Fibroblast of skin of scalp (primary cell): ENCODE measurements at places on chromosomes 7 and 10.

DNA sequence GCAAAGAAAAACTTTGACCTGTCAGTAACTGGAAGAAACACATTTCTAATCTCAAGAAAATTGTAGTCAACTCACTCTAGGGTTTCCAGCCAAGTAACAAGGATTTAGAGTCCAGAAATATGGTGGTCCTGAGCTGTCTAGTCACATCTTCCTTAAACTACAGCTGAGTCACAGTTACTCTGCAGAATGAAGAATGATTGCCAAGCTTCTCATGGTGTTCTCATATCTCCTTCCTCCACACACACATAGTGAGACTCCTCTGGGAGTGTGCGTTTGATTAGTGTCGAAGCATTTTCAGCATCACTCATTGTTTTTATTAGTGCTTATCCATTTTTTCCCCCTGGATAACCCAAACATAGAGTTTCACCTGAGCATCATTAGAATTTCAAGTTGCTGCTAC, 93.1 kb upstream of the CXCL12 start:
- DNase-seq: peak; percentile 62

DNA sequence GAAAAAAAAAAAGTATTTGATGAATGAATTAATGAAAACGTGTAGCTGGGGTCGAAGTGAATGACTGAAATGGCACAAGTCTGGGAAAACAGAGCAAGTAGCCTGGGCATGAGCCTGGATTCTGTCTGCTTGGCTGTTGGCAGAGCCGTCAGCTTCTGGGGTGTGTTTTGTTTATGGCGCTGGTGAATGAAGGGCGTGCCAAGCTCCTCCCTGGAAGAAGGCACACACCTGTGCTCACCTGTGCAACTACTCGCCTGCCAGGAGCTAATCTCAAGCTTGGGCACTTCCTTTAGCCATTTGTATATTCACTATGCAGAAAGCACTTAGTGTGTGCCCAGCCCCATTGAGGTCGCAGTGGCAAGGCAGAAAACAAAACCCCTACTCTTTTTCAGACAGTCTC, 74.1 kb downstream of the GTF2IRD1 start:
- DNase-seq: no peak

DNA sequence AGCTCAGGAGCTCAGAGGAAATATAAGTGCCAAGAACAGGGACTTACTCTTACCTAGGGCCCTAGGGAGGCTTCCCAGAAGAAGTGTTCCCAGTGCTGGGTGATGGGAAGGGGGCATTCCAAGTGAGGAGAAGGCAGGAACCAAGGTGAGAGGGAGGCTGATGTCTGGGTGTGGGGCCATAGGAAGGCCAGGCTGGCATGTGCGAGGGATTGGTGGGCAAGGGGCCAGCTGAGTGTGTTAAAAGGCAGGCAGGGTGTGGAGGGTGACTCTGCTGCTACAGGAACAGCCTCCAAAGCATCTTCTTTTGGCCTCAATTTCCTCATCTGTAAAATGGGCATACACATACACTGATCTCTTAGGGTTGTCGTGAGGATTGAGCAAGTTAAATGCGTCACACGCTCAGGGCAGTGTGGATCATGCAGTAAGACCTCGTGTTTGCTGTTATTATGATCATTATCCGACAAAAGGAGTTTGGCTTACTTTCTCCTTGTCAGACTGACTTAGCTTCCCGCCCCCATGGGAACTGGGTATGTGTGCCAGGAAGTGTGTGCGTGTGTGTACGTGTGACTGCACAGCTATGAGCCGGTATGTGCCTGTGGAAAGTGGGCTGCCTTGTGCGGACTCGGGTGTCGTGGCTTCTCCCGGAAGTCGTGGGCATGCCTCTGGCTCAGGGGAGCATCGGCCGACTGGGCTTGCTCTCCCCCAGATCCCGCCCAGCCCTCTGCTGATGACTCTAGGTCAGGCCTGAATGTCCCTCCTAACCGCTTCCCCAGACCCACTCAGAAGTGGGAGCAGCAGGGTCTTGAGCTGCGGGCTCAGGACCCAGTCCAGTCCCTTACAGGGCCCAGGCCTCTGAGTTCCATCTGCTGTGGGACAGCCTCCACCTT, 59.6 kb downstream of the NEURL1 start:
- DNase-seq: no peak

- DNase-seq: peak; percentile 43
Measured at GRCh38 chr10:50554995-50555568, 68.7 kb downstream of the SGMS1 start.

- peak; percentile 26 for DNase-seq
Measured at GRCh38 chr7:74452748-74453321, 871 bp upstream of the GTF2IRD1 start.

DNA sequence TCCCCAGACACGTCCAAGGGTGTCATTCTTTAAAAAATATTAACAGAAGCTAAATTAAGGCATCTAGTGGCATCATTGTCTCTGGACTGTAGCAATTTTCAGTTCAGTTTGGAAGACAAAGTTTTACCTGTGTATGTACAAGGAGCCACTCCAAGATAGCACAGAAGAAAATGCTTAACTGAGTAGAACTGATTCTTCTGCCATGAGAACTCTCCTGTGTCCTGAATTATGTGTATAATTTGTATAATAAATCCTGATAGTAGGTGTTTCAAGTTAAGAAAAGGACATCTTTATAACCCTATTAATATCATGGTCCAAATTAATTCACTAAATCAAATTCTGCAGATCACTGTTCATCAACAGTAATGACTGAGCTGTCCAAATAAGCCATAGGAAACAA, 1104.0 kb downstream of the XPNPEP1 start:
- DNase-seq: no peak

- DNase-seq: peak; percentile 26
Measured at GRCh38 chr10:88080213-88080612, 216.8 kb downstream of the PTEN start.

DNA sequence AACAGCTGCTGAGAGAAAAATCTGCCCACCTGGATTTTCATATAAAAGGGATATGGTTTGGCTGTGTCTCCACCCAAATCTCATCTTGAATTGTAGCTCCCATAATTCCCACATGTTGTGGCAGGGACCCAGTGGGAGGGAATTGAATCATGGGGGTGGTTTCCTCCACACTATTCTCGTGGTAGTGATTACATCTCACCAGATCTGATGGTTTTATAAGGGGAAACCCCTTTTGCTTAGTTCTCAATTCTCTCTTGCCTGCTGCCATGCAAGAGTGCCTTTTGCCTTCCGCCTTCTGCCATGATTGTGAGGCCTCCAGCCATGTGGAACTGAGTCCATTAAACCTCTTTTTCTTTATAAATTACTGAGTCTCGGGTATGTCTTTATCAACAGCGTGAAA, 20.8 kb upstream of the MKI67 start:
- DNase-seq: no peak

DNA sequence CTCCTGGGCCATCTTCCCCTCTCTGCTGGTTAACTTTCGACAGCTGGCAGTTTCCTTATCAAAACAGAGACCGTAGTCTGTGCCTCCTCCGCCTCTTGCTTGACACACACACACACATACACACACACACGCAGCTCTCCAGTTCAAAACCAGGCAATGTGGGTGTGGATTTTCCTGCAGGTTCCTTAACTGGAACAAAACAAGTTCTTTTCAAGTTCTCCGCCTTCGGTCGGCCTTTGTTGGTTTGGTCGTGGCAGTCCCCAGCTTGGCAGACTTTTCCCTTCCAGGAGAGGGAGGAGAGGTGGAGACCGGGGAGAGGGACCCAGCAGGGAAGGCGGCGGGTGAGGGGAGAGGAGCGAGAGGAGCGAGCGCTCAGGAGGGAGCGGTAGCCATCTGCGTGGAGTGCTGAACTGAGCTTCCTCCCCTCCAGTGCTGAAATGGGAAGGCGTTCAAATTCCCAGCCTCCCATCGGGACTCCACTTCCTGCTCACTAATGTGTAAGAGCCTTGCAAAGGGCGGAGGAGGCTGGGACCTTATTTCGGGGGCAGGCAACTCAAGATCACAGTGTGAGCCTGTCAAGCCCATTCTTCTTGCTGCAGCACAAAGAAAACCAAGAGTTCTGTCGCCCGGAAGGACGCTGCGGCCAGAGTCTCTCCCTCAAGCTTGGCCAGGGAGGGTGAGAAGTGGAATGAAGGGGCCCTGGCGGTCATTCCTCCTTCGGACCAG, 120.6 kb downstream of the PRPF18 start:
- DNase-seq: peak; percentile 93

- peak; percentile 70 for DNase-seq
Measured at GRCh38 chr10:31754803-31755624, 173.6 kb downstream of the ARHGAP12 start.

DNA sequence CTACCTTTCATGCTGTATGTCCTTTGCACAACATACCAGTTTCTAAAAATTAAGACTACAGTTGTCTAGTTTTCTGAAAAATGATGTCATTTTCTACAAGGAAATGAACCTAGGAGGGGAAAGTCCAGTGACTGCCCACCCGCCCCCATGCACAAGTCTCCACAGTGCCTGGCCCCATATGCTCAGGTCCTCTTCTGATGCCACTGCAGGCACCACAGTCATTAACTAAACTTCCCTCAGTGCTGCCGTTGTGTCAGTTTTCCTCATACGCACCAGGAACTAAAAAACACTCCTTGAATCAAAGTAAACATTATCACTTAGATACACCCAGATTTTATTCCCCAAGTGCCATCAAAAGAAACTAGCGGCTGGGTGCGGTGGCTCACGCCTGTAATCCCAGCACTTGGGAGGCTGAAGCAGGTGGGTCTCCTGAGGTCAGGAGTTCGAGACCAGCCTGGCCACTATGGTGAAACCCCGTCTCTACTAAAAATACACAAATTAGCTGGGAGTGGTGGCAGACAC, 6.9 kb upstream of the TNS3 start:
- no peak for DNase-seq

DNA sequence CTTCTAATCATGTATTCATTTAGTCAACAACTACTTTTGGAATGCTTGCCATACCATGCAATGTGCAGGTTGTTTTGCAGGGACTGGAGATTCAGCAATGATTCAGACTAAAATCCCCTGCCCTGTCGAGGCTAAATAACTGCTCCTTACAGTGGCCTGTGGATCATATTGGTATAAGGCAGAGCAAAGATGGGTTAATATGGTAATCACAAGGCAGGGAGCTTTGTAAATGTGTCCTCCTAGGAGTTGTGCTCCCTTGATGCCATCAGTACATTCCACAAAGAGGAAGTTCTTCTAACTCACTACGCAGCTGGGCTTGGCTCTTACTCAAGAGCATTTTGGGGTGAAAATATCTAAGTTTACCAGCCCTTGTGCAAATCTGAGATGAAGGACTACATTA, 614 bp upstream of the IFIT2 start:
- peak; percentile 20 for DNase-seq

GRCh38 chr7:149027611-149028345, 527 bp downstream of the PDIA4 start:
- DNase-seq: peak; percentile 14

DNA sequence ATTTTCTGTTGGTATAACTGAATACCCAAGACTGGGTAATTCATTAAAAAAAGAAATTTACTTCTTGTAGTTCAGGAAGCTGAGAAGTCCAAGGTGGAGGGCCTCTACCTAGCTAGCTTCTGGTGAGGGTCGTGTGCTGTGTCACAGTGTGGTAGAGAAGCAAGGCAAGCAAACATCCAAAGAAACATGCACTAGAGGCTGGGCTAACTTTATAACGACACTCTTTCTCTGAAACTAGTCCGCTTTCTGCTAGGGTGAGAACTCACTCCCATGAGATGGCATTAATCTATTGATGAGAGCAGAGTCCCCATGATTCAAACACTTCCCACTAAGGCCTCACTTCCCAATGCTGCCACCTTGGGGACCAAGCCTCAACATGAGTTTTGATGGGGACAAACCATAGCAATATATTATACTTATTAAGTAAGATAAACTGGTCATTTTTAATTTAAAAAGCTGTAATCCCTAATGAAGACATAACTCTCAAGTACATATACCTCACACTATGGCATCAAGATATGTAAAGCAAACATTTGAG, 50.8 kb downstream of the PHYHIPL start:
- DNase-seq: no peak

- DNase-seq: no peak
Measured at GRCh38 chr7:44215531-44215930, 14.8 kb downstream of the YKT6 start.

DNA sequence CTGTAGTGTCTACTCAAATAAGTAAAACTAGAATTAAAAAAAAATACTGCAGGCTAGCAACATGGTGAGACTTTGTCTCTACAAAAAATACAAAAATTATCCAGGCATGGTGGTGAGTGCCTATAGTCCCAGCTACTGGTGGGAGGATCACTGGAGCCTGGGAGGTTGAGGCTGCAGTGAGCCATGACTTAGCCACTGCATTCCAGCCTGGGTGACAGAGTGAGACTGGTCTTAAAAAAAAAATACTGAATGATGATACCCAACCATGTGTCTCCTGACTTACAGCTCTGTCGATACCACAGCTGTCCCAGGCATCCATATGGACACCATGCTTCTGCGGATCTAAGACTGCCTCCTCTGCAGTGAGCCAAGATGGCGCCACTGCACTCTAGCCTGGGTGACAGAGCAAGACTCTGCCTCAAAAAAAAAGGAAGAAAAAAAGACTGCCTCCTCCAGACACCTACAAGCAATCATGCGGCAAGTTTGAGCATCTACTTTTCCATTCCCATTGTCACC, 7.9 kb upstream of the FRAT1 start:
- no peak for DNase-seq

GRCh38 chr7:38244516-38244915, 28.9 kb downstream of the TARP start:
- no peak for DNase-seq

DNA sequence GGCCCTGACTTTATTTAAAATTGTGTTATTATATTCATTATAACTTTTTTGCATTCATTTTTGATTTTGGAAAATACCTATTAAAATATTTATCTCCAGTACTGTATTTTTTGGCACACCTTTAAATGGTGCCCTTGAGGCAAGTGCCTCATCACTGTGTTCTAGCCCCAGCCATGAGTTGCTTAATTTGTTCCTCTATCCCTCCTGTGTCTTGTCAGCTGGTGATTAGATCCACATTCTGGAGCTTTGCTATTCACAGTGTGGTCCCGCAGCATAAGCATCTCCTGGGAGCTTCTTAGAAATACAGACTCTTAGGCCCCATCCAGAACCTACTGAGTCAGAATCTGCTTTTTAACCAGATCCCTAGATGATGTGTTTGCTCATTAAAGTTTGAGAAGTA, 19.8 kb downstream of the AGK start:
- no peak for DNase-seq

DNA sequence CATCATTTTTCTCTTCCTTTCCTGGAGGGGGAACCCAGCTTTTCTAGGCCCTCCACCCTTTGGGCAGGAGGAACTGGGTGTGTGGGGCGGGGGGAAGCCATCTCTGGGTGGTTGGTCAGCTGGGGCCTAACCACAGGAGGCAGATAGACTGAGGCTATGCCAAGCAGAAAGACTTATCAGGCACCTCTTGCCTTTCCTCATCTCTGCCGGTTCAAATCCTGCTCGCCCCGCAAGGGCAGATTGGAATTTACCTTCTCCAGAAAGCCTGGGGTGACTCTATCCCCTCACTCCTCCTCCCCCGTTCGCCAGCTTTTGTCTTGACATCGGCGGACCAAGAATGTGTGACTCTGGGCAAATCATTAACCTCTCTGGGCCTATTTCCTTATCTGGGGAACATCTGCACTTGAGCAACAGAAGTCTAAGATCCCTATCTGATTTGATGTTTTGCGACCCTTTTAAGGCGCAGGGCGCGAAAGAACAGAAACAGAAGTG, 584 bp upstream of the GARS1 start:
- DNase-seq: peak; percentile 32
